ENCODE measurements at places on chromosomes 16 and 17.

DNA sequence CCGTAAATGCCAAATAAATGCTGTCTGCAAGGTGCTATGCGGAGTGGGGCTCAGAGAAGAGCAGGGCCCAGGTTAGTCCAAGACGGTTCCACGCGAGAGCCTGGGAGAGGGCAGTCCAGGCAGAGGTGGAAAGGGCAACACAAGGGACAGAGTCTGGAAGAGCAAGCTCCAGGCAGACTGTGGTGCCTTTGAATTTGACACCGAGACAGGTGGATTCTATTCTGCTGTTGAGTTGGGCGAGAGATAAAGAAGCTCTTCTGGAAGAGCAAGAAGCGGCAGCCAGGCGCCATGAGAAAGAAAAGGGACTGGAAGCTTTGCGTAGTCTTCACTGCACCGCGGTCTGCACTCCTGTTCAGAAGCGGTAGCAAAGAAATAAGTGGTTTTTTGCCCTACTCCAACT lies 55.6 kb downstream of the CYTH1 start:
- no peaks in the 10 kb centered on the region for H3K27me3 ChIP-seq
- DNase-seq: no peak
- H3K4me3 ChIP-seq: no peak overlapping the region
- no peaks in the 10 kb centered on the region for H3K36me3 ChIP-seq

GRCh38 chr17:69333561-69333960 lies 6.6 kb upstream of the ABCA5 start:
- no peaks in the 10 kb centered on the region for H3K27me3 ChIP-seq
- no peak overlapping the region for H3K4me3 ChIP-seq
- H3K4me1 ChIP-seq: no peaks in the 10 kb centered on the region

GRCh38 chr17:50582741-50583140 lies 22.2 kb downstream of the CACNA1G start:
- no peaks in the 10 kb centered on the region for H3K36me3 ChIP-seq
- no peaks in the 10 kb centered on the region for H3K27me3 ChIP-seq
- no peaks in the 10 kb centered on the region for H3K4me1 ChIP-seq
- H3K27ac ChIP-seq: no peak overlapping the region
- no peak overlapping the region for H3K4me3 ChIP-seq

DNA sequence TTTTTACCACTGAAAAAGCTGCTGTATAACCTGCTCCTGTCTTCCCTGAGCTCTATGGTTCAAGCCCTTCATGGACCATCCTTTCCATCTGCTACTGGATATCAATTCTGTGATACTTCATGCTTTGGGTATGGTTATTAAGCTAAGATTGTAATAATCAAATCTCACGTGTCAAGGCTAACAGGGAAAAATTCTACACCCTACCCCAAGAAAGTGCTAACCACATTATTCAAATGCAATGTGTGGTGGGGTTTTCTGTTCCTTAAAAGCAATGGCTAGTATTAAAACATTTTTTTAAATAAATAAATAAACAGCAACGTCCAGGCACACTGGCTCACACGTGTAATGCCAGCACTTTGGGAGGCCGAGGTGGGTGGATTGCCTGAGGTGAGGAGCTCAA lies 65.9 kb downstream of the SPAG9 start:
- no peaks in the 10 kb centered on the region for H3K27me3 ChIP-seq
- DNase-seq: no peak
- H3K27ac ChIP-seq: no peak overlapping the region
- peaks cover 18% of the 10 kb centered on the region for H3K4me1 ChIP-seq
- no peaks in the 10 kb centered on the region for H3K36me3 ChIP-seq
- no peak overlapping the region for H3K4me3 ChIP-seq

DNA sequence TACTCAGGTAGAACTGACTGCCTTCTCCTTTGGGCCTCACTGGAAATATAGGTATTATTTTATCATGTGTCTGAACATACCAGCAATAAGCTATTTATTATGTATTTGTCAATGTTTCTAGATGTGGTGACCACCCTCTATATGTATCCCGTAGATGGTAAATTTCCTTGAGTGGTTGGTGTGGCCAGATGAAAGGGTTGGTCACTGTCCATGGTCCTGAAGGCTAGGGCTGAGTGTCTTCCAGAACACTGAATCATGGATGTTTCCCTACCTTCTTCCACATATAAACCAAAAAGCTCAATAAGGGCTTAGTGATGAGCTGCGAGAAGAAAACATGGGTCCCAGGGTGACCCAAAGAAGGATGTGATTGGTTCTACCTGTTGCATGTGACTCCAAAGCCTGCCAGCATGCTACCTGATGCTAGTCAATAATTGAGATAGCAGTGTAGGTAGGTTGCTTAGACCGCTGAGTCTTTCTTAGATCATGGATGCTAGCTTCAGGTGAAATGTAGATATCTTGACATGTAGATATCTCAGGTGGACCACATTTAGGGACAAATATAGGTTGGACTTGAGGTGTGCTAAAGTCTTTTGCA lies 150.3 kb downstream of the ASIC2 start:
- DNase-seq: no peak
- no peak overlapping the region for H3K4me3 ChIP-seq
- H3K4me1 ChIP-seq: no peaks in the 10 kb centered on the region

- DNase-seq: no peak
- H3K27me3 ChIP-seq: no peaks in the 10 kb centered on the region
- peaks cover 76% of the 10 kb centered on the region for H3K4me1 ChIP-seq
Measured at GRCh38 chr17:66522591-66523272, 220.3 kb downstream of the PRKCA start.

DNA sequence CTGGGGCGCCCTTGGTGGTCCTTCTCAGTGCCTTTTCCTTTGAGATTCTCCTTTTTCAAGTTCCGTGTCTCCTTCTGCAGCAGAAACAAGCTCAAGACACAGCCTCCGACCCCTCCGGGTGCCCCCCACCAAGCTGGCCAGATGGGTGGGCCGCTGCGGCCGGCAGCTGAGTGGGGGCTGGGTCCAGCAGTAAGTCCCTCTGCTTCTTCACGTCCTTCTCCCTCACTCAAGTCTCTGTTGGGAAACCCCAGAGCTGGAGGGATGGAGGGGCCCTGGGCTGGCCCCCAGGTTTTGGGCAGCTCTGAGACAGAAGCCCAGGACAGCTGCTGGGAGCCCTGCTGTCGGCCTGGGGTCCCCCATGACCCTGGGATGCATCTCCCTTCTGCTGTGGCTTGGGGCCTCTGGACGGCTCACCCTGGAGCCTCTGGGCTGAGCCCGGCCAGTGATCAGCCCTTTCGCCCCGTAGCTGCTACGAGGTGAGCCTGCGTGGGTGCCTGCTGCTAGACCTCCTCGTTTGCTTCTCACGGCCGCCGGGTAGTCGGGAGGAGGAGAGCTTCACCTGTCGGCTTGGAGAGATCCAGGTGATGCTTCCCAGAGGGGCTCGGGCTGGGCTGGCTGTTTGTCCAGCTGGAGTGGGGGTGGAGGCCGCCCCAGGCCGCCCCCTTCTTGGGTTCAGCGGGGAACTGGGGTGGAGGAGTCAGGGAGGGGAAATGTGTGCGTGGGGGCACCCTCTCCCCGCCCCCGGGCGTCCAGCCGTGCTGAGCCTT lies 10.7 kb downstream of the ENGASE start:
- peaks cover 4% of the 10 kb centered on the region for H3K4me1 ChIP-seq
- peaks cover 70% of the 10 kb centered on the region for H3K36me3 ChIP-seq

GRCh38 chr16:10682604-10683003 lies 12.1 kb downstream of the TEKT5 start:
- no peaks in the 10 kb centered on the region for H3K27me3 ChIP-seq
- DNase-seq: peak; percentile 75
- no peak overlapping the region for H3K4me3 ChIP-seq
- no peak overlapping the region for H3K27ac ChIP-seq

GRCh38 chr16:4663465-4663776 lies 29.9 kb upstream of the NUDT16L1 start:
- no peak for DNase-seq
- no peak overlapping the region for H3K4me3 ChIP-seq
- no peaks in the 10 kb centered on the region for H3K27me3 ChIP-seq
- peaks cover 41% of the 10 kb centered on the region for H3K4me1 ChIP-seq
- no peak overlapping the region for H3K27ac ChIP-seq

DNA sequence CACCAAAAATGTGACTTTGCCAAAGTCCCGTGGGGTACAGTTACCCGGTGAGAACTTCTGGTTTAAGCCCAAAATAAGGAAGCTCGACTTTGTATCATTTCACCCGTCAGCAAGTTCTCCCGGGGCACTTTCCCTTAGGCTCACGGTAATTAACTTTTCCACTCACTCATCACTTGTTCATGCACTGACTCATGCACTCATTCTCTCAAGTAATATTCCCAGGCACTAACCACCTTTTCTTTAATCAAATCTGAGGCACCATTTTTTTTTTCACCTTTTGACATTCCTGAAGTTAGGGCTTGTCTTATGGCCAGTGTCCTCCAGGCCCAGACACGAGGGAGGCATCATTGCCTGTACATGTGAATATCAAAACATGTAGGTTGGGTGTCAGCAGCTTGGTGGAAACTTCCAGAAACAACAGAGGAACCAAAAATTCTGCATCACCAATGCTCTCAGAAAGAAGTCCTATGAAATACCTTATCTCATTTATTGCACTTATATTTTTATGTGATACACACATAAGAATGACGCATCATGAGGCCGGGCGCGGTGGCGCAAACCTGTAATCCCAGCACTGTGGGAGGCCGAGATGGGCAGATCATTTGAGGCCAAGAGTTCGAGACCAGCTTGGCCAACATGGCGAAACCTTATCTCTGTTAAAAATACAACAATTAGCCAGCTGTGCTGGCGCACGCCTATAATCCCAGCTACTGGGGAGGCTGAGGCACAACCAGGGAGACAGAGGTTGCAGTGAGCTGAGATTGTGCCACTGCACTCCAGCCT lies 36.1 kb upstream of the ATP2C2 start:
- H3K27ac ChIP-seq: no peak overlapping the region
- H3K27me3 ChIP-seq: no peaks in the 10 kb centered on the region
- DNase-seq: no peak
- H3K36me3 ChIP-seq: no peaks in the 10 kb centered on the region

DNA sequence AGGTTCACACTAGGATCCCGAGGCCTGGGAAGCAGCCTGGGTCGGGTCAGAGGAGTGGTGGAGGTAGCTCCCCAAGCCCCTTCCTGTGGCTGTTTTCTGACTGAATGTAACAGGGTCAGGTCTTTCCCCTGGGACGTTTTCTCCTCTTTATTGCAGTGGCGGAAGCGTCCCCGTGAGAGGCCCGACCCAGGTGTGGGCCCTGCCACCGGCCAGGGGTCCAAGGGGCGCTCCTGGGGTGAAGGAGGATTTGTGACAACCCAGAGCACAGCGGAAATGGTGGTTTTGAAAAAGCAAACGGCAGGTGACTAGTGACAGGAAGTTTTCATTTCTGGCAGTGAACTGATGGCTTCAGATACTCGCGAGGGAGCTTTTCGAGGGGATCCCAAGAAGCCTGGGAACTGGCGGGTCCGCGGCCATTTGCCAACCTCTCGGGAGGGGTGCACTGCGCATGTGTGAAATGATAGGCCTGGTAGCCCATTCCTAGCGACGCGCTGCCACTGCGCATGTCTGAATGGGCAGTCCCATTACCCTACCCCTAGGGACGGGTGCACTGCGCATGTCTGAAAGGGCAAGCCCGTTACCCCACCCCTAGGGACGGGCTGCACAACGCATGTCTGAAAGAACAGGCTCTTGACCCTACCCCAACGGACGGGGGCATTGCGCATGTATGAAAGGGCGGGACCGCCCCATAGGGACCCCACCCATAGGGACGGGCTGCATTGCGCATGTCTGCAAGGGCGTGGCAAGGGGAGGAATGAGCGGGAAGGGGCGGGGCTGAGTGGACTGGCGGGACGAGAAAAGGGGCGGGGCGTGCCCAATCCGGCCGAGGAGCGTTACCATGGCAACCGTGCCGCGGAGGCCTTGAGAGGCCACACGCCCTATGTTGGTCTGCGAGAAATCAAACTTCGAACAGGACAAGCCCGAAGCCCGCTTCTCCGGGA lies 1747.9 kb downstream of the TP53TG3F start:
- H3K4me3 ChIP-seq: no peak overlapping the region
- no peak overlapping the region for H3K27ac ChIP-seq
- peaks cover 19% of the 10 kb centered on the region for H3K27me3 ChIP-seq
- DNase-seq: peak; percentile 62

DNA sequence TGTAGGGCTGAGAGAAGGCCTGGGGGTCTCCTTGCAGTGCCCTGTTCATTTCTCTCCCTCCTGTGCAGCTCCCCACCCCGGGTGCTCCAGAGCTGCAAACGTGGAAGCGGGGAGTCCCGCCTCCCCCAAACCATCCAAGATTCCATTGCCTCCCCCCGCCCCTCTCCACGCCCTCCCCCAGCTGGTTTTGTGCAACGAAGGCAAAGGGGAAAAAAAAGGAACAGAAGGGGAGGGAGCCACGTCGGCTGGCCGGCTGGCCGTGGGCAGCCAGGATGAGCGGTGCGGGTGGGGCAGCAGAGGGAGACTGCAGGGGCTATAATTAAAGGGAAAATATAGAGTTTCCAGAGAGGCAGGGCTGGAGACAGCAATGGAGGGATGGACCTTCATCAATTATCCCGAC lies 1.7 kb upstream of the COL1A1 start:
- peaks cover 26% of the 10 kb centered on the region for H3K4me1 ChIP-seq
- H3K4me3 ChIP-seq: no peak overlapping the region
- H3K27ac ChIP-seq: peak overlapping the region; percentile 94
- peaks cover under 1% of the 10 kb centered on the region for H3K36me3 ChIP-seq
- no peak for DNase-seq
- peaks cover 5% of the 10 kb centered on the region for H3K27me3 ChIP-seq

DNA sequence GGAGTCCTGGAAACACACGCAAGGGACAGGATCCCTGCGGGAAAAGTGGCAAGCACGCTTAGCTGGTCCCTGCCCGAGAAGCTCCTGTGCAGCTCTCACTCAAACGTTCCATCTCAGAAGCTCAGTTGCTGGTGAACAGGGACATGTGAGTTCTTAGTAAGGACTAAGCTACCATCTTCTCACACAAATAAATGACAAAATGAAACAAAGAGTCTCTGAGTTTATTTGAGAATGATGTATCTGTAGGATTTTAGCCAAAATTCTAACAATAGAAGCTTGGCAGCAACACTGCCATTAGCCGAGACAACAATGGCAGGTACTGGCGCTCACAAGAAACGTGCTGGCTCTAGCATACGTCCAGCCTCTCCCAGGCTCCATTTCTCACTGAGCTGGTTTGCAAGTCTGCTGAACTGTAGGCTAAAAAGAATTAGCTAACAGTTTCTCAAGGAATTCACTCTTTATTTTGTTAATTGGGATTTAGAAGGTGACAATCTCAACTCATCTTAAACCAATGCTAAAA lies 90.2 kb downstream of the VPS53 start:
- no peak overlapping the region for H3K4me3 ChIP-seq
- H3K27me3 ChIP-seq: no peaks in the 10 kb centered on the region
- peaks cover 18% of the 10 kb centered on the region for H3K4me1 ChIP-seq

DNA sequence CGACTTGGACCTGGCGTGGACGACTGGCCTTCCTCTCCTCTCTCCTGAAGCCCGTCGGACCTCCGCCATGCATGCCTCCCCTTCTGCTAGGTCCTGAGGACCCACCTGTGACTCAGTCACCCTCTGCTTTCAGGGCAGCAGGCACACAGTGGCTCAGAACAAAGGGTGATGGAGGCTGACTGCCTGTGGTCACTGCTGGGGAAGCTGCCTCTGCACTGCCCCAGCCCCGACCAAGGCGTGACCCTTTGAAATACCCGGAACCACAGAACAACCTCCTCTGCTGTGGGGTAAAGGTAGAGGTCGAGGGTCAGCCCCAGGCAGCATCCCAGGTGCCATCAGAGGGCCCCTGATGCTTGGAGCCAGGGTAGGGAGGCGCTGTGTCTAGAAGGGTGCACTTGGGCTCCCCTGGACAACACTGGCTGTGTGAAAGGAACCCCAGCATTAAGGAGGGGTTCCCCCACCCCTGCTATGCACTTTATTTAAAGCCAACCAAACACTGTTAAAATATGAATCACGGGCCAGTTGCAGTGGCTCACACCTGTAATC lies 12.5 kb upstream of the SLC4A1 start:
- no peaks in the 10 kb centered on the region for H3K27me3 ChIP-seq
- no peak overlapping the region for H3K27ac ChIP-seq
- no peaks in the 10 kb centered on the region for H3K36me3 ChIP-seq
- DNase-seq: no peak
- peaks cover 11% of the 10 kb centered on the region for H3K4me1 ChIP-seq

Data from esophagus muscularis mucosa (tissue), 4 donors.